Ascending aorta (tissue), 2 donors: ENCODE measurements at places on chromosomes 16 and 17. TPM values are rescaled to one million over a fixed set of nuclear protein-coding genes. Genes with fewer than 3 reads are reported as not detected.

DNA sequence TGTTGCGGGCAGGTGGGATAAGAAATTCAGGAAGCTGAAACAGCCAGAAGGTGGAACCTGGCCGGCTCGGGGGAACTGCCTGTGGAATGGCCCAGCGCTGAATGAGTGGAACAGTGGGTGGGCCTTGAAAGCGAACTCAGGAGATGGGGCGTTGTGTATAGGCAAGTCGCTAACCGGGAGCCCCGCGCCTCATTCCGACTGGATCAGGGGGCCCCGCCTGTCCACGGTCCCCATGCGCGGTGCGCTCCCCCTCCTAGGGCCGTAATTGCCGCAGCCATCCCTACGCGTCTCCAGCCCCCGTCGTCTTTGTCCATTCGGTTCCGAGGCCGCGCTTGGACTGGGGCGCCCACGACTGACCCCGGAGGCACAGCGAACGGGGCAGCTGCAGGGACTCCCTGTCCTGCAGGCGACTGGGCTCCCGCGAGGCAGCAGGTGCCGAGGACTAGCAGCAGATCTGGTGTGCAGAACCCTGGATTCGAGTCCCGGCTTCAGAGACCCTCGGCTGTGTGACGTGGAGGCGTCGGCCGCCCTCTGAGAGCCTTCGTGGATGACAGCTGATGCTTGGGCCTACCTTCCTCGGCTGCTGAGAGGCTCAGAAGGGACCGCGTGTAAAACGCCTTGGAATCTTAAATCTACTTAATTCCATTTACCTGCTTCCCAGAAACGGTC is 10.9 kb upstream of the CA4 start:
- DNase-seq: no peak
- H3K36me3 ChIP-seq: no peaks in the 10 kb centered on the region
- no peak overlapping the region for H3K27ac ChIP-seq
- peaks cover 15% of the 10 kb centered on the region for H3K27me3 ChIP-seq

DNA sequence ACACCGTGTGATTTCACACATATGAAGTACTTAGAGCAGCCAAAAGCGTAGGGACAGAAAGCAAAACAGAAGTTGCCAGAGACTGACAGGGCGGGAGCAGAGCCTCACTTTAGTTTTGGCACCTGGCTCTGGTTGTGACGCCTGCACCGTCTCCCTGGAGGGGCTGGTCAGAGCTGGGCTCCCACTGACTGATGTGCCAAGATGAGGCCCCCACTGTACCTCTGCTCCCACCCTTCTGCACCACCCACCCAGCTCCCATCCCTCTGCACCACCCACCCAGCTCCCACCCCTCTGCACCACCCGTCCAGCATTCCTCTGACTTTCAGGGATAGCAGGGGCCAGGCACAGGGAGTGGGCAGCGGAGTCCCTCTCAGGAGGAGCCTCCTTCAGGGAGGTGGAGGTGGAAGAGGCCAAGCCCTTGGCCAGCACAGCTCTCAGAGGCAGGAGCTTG is 3.2 kb upstream of the PRSS21 start:
- H3K27ac ChIP-seq: no peak overlapping the region
- H3K4me3 ChIP-seq: no peak overlapping the region
- no peaks in the 10 kb centered on the region for H3K36me3 ChIP-seq
- no peak for DNase-seq

DNA sequence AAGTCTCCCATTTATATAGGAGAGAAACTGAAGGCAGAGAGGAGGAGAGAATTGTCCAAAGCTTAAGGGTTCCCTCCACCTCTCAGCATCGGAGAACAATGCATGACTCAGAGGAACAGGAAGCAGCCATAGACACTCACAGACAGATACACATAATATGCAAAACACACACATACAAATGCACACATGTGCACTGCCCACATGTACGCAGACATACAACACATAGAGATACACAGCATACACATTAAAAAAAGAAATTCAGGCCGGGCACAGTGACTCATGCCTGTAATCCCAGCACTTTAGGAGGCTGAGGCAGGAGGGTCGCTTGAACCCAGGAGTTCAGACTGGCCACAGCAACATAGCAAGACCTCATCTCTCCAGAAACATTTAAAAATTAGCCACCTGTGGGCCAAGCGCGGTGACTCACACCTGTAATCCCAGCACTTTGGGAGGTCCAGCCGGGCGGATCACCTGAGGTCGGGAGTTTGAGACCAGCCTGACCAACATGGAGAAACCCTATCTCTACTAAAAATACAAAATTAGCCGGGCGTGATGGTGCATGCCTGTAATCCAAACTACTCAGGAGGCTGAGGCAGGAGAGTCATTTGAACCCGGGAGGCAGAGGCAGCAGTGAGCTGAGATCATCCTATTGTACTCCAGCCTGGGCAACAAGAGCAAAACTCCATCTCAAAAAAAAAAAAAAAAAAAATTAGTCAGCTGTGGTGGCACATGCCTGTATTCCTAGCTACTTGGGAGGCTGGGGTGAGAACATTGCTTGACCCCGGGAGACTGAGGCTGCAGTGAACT is 11.3 kb downstream of the ERAL1 start:
- no peaks in the 10 kb centered on the region for H3K27me3 ChIP-seq
- no peaks in the 10 kb centered on the region for H3K4me1 ChIP-seq
- no peak overlapping the region for H3K27ac ChIP-seq
- no peak for DNase-seq
- peaks cover 3% of the 10 kb centered on the region for H3K36me3 ChIP-seq

DNA sequence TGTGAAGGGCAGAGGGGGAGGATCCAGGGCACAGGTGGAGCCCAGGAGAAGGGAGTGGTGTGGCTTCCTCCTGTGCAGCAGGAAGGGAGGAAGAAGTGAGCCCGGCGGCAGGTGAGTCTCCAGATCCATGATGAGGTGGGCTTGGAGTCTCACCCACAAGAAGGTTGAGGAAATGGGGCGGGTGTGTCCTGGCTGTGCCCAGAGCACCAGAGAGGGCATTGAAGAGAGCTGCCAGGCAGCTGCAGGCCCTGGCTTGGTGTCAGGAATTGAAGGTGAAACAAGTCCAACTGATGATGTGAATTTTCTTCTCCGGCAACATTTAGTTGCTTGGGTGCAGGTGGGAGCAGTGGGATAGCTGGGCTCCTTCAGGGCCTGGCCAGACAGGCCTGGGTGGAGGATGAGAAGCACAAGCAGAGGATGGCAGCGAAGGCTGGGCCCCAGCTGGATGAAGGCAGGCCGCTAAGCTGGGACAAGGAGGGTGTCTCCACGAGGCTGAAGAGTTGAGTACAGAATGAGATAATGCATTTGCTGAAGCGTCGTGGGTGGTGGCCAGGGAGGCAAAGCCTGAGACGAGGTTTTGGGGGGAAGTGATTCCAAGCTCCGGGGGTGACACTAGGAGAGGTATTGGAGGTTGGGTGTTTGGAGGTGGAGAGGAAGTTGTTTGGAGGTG is 18.3 kb downstream of the NT5M start:
- no peaks in the 10 kb centered on the region for H3K4me1 ChIP-seq
- H3K4me3 ChIP-seq: no peak overlapping the region
- H3K27me3 ChIP-seq: no peaks in the 10 kb centered on the region
- DNase-seq: no peak
- no peak overlapping the region for H3K27ac ChIP-seq
- no peaks in the 10 kb centered on the region for H3K36me3 ChIP-seq

- no peaks in the 10 kb centered on the region for H3K4me1 ChIP-seq
- H3K4me3 ChIP-seq: no peak overlapping the region
- no peak for DNase-seq
- H3K27ac ChIP-seq: no peak overlapping the region
- H3K27me3 ChIP-seq: no peaks in the 10 kb centered on the region
- no peaks in the 10 kb centered on the region for H3K36me3 ChIP-seq
Observed at GRCh38 chr17:71631483-71631882, 489.3 kb upstream of the SOX9 start.

- no peaks in the 10 kb centered on the region for H3K36me3 ChIP-seq
- no peak for DNase-seq
- no peak overlapping the region for H3K27ac ChIP-seq
- H3K4me3 ChIP-seq: no peak overlapping the region
- no peaks in the 10 kb centered on the region for H3K27me3 ChIP-seq
Observed at GRCh38 chr16:76955629-76956028, 235.4 kb upstream of the MON1B start.

DNA sequence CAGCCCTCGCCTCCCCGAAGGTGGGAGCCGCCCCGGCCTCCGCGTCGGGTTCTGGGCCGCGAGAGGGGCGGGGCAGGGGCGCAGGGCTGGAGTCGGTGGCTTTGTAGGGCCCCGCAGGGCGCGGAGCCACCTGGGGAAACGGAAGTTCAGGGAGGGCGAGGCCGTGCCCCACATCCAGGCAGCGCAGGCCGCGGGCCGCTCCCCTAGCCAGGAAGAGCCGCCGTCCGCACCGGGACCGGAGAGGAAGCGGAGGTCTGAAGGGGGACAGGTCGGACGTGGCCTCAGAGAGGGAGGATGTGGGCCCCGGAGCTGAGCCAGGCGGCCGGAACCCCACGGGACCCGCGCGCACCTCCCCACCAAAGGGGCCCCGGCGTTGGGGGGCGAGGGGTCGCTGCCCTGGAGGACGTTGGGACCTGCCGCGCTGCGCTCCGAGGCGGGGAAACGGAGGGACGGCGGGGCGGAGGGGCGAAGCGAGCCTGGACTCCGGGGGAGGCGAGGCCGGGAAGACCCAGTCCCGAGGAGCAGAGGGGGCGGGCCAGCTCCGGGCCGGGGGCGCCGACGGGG is 482 bp upstream of the SLC16A3 start:
- no peaks in the 10 kb centered on the region for H3K36me3 ChIP-seq
- peak overlapping the region; percentile 59 for H3K4me3 ChIP-seq
- no peaks in the 10 kb centered on the region for H3K27me3 ChIP-seq
- H3K27ac ChIP-seq: peak overlapping the region; percentile 88

- no peak overlapping the region for H3K27ac ChIP-seq
- no peaks in the 10 kb centered on the region for H3K36me3 ChIP-seq
Observed at GRCh38 chr17:13520899-13521572, 80.7 kb downstream of the HS3ST3A1 start.

GRCh38 chr16:85998868-85999729 is 100.1 kb downstream of the IRF8 start:
- no peak overlapping the region for H3K27ac ChIP-seq
- H3K27me3 ChIP-seq: no peaks in the 10 kb centered on the region
- H3K4me1 ChIP-seq: no peaks in the 10 kb centered on the region
- no peak for DNase-seq
- no peaks in the 10 kb centered on the region for H3K36me3 ChIP-seq

DNA sequence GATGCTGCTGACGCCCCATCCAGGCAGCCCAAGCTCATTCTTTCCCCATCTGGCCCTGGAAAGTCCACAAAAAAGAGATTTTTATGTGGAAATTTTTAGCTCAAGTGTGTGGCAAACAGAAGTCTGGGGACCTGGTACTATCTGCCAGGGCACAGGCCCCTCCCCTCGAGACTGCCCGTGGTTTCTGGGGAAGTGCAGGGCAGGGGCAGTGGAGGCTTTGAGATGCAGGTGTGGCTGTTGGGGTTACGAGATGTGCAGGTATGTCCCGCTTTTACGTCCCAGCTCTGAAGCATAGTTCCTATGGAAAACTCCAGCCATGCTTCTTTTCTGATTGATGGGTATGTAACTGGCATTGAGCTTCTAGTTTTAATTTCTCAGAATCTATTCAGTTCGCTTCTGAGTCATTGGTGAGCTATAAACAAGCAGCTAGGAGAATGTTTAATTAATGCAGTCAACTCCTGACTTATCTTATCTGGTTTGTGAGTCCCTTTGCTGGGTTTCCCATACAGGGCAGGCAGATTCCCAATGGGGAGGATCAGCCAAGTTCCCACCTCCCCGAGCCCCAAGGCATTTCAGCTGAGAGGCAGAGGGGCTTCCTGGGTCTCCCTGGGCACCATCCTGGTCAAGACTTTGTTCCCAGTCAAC is 16.2 kb downstream of the TBX4 start:
- H3K36me3 ChIP-seq: no peaks in the 10 kb centered on the region
- no peaks in the 10 kb centered on the region for H3K27me3 ChIP-seq
- no peak for DNase-seq

DNA sequence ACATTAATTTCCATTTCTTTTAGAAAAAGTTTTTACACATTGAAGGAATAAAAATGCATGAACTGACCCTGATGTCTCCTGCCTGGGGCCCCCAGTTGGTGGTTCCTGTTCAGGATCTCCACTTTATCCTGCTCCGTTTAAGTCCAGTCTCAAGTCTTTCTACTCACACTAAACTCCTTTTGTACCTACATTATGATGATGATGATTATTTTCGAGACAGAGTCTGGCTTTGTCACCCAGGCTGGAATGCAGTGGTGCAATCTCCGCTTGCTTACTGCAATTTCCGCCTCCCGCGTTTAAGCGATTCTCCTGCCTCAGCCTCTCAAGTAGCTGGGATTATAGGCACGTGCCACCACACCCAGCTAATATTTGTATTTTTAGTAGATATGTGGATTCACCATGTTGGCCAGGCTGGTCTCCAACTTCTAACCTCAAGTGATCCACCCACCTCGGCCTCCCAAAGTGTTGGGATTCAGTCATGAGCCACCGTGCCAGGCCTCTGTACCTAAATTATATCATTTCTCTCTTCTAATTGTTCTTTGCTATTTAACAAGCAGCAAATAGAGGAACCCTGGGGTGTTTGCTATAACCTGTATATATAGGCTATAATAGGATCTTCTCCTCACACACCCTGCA is 2.2 kb upstream of the FOXK2 start:
- no peak overlapping the region for H3K4me3 ChIP-seq
- H3K36me3 ChIP-seq: no peaks in the 10 kb centered on the region
- DNase-seq: no peak
- no peaks in the 10 kb centered on the region for H3K27me3 ChIP-seq

The EFCAB5 gene
- total RNA-seq: 1.1 TPM
